ENCODE measurements at places on chromosomes 5 and 9. TPM values are rescaled to one million over a fixed set of nuclear protein-coding genes. Genes with fewer than 3 reads are reported as not detected.

Gene ANKRD18A
- polyA plus RNA-seq, result 0.15 TPM

Gene FOXD4L4
- not detected for polyA plus RNA-seq

Gene PAEP
- polyA plus RNA-seq, result not detected

DNA sequence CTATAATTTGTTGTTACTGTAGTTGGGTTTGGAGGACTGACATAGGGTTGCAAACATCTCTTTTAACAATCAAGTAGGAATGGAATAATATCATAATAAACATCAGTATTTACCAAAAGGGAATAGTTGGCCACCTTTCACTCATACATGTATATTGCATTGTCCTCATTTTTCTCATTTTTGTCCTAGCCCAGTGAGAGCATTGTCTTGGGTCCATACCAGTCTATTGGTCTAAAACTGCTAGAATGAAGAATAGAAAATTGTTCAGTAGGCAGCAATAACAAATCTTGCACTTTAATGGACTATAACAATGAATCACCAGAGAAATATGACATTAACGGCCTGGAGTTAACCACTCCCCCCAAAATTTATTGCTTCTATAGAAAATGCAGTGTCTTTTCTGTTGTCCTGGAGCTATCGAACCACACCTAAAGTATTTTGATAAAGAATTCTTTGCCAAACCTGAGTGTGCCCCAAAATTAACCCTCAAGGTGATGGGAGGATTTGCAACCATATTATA is 80.9 kb upstream of the IL33 start:
- no peak for DNase-seq

GRCh38 chr5:31173614-31174013 is 19.9 kb upstream of the CDH6 start:
- DNase-seq, result no peak

GRCh38 chr9:108512426-108513173 is 343.2 kb downstream of the ACTL7B start:
- DNase-seq, result peak; percentile 18

DNA sequence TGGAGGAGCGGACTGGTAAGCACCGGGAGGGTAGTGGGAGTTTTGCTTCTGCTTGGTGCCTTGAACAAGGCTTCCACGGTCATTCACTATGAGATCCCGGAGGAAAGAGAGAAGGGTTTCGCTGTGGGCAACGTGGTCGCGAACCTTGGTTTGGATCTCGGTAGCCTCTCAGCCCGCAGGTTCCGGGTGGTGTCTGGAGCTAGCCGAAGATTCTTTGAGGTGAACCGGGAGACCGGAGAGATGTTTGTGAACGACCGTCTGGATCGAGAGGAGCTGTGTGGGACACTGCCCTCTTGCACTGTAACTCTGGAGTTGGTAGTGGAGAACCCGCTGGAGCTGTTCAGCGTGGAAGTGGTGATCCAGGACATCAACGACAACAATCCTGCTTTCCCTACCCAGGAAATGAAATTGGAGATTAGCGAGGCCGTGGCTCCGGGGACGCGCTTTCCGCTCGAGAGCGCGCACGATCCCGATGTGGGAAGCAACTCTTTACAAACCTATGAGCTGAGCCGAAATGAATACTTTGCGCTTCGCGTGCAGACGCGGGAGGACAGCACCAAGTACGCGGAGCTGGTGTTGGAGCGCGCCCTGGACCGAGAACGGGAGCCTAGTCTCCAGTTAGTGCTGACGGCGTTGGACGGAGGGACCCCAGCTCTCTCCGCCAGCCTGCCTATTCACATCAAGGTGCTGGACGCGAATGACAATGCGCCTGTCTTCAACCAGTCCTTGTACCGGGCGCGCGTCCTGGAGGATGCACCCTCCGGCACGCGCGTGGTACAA is 556 bp downstream of the PCDHGC3 start:
- peak; percentile 92 for DNase-seq

GRCh38 chr9:8686516-8686915 is 886.9 kb upstream of the DMAC1 start:
- no peak for DNase-seq

GRCh38 chr5:63401436-63402046 is 560.7 kb downstream of the HTR1A start:
- peak; percentile 81 for DNase-seq

- DNase-seq, result no peak
Measured at GRCh38 chr5:74977471-74977870, 74.9 kb downstream of the GCNT4 start.
